ENCODE measurements at places on chromosomes 7 and 10.

DNA sequence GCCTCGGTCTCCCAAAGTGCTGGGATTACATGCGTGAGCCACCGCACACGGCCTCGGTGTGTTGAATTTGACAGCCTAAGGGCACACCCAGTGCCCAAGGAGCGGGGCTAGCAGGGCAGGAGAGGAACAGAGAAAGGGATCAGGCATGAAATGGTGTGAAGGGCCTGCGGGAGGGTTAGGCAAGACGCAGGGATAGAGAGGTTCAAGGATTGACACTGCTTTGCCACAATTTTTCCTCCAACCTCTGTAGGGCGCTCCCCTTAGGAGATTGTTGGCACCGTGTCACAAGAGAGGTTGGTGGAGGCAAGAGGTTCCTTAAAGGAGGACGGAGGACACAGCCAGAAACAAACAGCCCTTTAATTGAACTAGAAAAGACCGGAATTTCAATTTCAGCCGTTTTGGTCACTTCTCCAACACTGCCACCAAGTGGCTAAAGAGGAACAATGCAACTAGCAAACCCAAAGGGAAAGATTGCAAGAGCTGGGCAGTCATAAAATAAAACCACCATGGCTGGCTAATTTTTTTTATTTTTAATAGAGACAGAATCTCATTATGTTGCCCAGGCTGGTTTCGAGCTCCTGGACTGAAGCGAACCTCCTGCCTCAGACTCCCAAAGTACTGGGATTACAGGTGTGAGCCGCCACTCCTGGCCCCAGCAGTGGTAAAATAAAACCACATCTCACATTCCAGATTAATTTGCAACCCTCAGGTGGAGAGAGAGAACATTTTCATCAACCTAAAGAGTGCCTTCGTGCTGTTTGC is 6.9 kb upstream of the CREB3L2 start:
- no peak for DNase-seq

GRCh38 chr10:73406846-73407245 is 7.0 kb downstream of the ANXA7 start:
- no peak for DNase-seq

- DNase-seq: no peak
These were observed 120.3 kb downstream of the FOXP2 start for GRCh38 chr7:114534953-114535352.

DNA sequence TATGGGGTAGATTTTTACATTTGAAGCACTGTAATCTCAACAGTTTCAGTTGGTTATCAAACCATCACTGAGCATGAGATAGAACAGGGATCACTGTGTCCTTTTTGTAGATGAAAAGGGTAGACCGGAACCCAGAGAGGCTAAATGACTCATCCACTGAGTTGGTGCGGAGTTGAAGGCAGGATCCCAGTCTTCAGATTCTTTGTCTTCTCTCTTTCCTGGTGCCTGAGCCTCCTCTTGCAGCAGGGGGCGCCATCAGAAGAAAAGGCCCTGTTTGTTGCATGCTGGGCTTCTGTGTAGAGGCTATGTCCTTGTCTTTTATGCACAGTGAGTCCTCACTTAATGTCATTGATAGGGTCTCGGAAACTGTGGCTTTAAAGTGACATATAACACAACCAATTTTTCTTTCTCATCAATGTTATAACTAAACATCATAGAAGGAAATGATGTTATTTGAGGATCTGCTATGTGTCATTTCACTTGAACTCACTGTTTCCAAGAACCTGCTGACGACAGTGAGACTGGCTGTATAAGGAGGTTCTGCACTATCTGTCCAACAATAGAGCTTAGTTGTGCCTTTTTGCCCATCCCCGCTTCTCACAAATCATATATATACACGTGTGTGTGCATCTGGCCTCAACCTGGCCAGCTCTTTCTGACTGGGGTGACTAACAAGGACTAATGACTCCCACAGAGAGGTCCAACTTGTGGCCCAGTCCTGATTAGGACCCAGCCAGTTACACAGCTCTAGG is 14.3 kb downstream of the ZNF282 start:
- peak; percentile 43 for DNase-seq

GRCh38 chr7:116988363-116988989 is 35.2 kb downstream of the ST7 start:
- no peak for DNase-seq

- no peak for DNase-seq
These were observed at the start of gene EPHB4 for GRCh38 chr7:100827330-100828226. TSS of gene EPHB4 (minus strand) at chr7:100827523. CDS start at chr7:100827030, 493 bp downstream.

DNA sequence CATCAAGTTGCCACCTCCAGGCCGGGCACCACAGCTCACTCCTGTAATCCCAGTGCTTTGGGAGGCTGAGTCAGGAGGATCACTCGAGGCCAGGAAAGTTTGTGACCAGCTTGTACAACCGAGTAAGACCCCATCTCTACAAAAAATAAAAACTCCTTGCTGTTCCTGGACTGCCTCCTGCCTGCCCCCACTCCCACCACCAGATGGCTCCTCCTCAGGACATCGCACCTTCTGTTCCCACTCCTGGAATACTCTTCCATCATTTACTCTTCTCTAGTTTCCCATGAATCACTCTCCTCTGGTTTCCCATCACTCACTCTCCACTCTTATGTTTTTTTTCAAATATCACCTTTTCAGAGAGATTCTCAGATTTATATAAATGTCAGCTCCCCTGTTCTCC is 540.7 kb downstream of the CALN1 start:
- DNase-seq: no peak

GRCh38 chr7:919924-920341 is 34.5 kb downstream of the ADAP1 start:
- no peak for DNase-seq

GRCh38 chr7:154451480-154452457 is 399.6 kb downstream of the DPP6 start:
- no peak for DNase-seq

DNA sequence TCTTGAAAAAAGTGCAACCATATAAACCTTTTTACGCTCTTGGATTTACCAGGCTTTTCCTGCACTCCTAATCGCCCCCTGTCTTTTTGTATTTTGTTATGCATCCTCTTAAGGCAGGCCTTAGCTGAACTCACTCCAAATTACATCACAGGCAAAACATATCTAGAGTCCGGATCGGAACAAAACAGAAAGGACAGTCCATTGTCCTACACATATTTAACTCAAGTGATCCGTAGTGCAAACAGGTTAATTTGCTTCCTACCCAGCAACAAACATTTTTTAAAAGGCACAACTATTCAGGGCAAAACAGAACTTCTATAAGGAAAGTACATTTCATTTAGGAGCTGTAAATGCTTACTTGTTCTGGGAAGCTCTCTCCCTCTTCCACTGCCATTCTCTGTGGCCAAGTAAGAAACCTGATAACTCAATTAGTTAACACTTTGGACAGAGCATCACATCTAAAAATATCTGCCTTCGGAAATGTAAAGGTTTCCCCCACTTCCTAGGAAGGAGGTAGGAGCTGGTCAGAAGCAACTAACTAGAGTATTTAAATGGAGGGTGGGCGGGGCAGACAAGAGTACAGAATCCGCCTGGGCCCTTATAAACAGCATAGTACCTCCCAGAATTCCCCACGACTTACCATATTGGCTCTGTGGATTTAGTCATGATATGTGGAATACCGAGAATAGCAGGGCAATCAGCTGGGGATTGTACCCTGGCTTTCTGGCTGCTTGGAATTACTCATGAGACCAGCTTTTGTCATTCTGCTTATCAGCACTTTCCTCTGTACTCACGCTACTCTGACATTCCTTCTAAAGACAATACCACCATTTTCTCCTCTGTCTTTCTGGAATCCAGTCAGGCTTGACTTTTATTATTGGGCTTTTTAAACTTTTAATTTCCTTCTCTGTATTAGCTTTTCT is 89.5 kb downstream of the ANK3 start:
- no peak for DNase-seq

GRCh38 chr10:71854031-71854430 is 3.0 kb upstream of the PSAP start:
- DNase-seq: no peak

- DNase-seq: no peak
These were observed 31.0 kb downstream of the CHST15 start for GRCh38 chr10:124062390-124062789.

- DNase-seq: no peak
These were observed 602.7 kb downstream of the SORCS3 start for GRCh38 chr10:105243825-105244224.

DNA sequence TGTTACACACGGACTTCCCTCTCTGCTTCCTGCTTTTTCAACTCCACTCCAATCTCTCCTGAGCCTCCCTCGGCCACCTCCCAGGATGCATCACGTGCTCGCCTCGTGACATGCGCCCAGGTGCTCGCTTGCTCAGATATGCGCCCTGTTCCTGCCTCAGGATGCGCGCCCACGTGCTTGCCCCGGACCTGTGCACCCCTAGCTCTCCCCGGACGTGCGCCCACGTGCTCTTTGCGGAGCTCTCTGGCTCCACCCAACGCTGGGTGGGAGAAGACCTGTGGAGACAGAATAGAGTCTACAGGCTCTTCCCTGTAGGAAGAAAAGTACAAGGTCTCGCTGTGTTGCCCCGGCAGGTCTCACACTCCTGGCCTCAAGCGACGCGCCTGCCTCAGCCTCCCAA is 23.1 kb downstream of the PARD3 start:
- no peak for DNase-seq

- no peak for DNase-seq
These were observed 993 bp upstream of the SND1 start for GRCh38 chr7:127650847-127651555.

GRCh38 chr10:125012851-125013528 is 71.1 kb downstream of the ZRANB1 start:
- DNase-seq: no peak

DNA sequence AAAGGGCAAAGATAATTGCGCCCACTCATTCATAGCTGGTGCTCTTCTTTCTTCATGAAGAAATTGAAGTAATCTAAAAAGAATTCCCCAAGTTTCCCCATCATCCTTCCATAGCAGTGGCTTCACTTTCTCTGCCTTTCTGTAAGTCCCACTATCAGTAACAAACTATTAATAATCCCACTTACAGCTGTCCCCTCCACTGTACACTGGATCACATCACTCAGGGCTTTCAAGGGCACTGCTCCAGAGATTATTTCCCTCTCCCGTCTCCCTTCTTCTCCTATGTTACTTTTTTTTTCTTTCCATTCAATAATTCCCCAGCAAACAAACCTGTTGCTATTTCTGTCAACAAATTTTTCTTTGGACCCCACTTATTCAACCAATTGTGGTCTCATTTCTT is 16.2 kb downstream of the DNAJB9 start:
- no peak for DNase-seq

DNA sequence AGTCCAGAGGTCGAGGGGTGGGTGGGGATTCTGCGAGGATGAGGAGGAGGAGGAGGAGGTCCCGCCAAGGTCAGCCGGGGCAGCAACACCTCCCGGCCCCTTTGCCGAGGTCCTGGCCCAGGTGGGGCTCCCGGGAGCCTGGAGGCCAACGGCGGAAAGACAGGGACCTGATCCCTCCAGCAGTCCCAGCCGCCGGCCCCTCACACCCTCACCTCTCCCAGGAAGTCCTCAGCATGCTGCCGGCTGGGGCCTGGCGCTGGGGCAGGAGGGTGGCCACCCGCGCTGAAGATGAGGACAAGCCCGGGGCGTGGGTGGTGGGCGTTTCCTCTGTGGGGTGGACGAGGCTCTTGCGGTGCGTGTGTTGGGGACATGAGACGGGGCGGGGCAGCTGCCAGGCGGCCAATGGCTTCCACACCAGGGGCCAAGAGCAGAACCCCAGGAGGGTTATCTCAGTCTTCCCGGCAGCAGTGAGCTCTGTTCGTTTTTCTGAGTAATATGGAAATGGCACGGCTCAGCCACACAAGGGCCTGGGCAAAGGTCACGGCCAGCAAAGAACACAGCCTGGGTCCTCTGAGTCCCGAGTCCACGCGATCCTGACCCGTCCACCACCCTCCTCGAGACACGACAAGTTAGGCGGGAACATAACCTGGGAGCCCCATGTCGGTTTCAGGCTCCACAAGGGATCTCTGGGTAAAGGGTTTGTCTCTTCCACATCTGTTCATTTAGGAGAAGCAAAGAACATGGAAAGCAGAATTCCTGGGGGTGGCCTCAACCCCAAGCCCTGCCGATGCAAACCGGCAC is 82.9 kb upstream of the PDGFA start:
- no peak for DNase-seq

DNA sequence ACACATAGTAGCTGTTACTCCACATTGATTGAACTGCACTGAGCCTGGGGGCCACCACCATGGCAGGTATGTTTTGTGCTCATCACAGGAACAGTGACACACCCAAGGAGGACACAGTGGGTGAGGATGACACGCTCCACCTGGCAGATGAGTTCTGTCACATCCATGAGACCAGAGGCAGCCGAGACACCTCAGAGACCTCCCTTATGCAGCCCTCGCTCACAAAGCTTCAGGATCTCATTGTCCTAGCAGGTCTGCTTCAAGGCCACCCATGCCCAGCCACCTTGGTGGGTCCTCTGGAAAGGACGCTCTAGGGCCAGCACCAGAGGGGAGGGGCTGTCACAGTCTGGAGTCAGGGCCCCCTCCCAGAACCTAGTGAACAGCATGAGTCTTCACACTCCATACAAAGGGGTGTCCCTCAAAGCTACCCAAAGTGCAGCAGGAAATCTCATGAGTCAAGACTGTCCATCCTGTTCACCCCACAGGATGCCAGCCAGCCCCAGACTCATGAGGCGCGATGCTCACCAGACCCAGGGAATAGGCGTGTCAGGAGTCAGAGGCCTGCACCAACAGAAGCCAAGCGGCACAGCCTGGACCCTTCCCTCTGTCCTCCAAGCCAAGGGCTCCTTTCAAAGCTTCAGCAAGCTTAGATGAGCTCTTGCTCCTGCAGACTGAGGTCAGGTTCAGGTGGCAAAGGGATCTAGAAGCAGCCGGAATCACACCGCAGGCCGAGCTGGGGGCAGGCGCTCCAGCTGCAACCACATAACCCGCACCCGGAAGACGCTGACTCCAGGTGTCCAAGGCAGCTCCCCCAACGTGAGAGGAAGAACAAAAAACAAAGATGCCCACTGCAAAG is 9.6 kb downstream of the FAM53B start:
- DNase-seq: no peak

GRCh38 chr10:70403483-70404035 is 386 bp upstream of the EIF4EBP2 start:
- no peak for DNase-seq

DNA sequence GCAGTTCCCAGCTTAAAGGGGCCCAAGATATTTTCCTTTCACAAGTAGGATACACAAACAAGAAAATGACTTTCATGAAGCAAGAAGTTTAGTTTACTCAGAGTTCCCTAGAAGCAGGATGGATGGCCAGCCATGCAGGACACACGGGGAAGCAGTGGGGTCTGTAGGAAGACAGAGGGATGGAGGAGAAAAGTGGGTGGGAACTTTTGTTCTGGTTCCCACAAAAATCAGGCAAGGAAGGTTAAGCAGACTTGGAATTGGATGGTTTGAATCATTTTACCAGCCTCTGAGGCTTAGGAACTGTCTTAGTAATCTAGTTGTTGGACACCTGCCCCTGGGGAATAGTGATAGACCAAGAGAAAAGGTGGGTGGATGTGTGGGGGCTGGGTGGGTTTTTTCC is 263.3 kb upstream of the VSTM2A start:
- DNase-seq: no peak

DNA sequence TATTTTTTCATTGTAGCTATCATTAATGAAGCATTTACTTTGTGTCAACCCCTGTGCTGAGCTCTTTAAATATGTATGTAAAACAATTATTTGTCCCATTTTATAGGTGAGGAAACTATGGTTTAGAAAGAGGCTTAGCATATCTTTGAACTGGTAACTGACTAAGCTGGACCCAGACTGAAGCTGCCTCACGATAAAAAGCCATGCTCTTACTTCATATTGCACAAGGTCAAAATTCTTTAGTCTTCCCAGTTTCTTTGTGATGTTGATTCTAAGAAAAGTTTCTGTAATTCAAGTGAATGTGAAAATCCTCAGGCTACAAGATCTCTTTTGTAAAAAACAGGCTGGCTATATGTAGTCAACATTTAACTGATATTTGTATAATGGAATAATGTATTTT is 46.6 kb upstream of the SLC16A12 start:
- DNase-seq: no peak
